Transverse colon (tissue), 4 donors: ENCODE measurements at places on chromosomes 12 and 14. TPM values are rescaled to one million over a fixed set of nuclear protein-coding genes. Genes with fewer than 3 reads are reported as not detected.

DNA sequence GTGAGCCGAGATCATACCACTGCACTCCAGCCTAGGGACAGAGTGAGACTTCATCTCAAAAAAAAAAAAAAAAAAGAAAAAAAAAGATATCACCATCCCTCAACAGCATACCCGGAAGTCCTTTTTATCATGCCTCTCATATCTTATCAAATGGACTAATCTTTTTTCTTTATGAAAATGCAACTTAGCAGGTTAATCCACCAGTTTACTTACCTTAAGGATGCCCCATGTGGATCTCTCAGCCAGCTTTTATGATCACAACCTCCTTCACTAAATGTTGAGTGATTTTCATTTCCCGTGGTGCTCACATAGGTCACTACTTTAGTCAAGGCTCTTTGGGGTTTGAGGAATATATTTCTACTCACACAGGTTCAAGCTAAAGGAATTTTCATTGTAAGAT, 248.8 kb upstream of the TBX3 start:
- no peaks in the 10 kb centered on the region for H3K4me1 ChIP-seq
- H3K4me3 ChIP-seq = no peak overlapping the region
- no peaks in the 10 kb centered on the region for H3K27me3 ChIP-seq
- no peak overlapping the region for H3K27ac ChIP-seq
- DNase-seq = no peak
- H3K36me3 ChIP-seq = no peaks in the 10 kb centered on the region

DNA sequence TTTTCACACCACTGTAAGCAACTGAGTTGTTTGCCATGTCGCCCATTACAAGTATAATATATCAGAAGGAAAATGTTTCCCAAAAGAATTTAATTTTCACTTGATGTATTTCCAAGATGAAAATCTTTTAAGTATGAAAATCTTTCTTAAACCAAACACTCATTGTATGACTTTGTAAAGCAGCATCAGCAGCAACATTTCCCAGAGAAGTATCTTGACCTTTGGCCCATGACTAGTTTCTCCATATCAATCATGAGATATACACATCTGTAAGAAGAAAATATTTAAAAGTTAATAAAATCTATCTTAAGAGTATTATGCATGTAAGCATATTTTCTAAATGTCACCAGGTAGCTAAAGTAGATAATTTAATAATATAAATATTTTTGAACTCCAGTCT, 52.8 kb downstream of the ATP2B1 start:
- H3K27me3 ChIP-seq = no peaks in the 10 kb centered on the region
- no peaks in the 10 kb centered on the region for H3K36me3 ChIP-seq
- DNase-seq = no peak
- H3K27ac ChIP-seq = no peak overlapping the region
- no peaks in the 10 kb centered on the region for H3K4me1 ChIP-seq
- H3K4me3 ChIP-seq = no peak overlapping the region

GRCh38 chr12:53324113-53324778, 2.8 kb upstream of the AAAS start:
- peaks cover 30% of the 10 kb centered on the region for H3K4me1 ChIP-seq
- peak overlapping the region; percentile 90 for H3K27ac ChIP-seq
- DNase-seq = peak; percentile 53
- H3K4me3 ChIP-seq = peak overlapping the region; percentile 9
- H3K36me3 ChIP-seq = no peaks in the 10 kb centered on the region
- peaks cover 30% of the 10 kb centered on the region for H3K27me3 ChIP-seq

The PEBP1 gene
- total RNA-seq = 124 TPM

- H3K36me3 ChIP-seq = no peaks in the 10 kb centered on the region
- H3K27ac ChIP-seq = peak overlapping the region; percentile 63
- peak; percentile 9 for DNase-seq
Measured at GRCh38 chr12:21831791-21832344, 57.4 kb upstream of the KCNJ8 start.

DNA sequence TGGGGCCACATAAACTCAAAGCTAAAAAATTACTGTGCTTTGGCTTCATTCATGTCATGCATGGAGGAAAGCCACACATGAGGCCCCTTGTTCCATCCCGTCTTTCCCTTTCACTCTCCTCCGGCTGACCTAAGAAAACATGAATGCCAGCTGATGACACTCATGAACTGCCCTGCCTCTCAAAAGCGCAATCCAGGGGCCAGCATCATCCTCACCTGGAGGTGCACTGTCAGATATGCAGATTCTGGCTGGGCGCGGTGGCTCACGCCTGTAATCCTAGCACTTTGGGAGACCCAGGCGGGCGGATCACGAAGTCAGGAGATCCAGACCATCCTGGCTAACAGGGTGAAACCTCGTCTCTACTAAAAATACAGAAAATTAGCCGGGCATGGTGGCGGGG, 116.1 kb upstream of the FOXN3 start:
- H3K27ac ChIP-seq = no peak overlapping the region
- peaks cover 12% of the 10 kb centered on the region for H3K4me1 ChIP-seq
- H3K36me3 ChIP-seq = no peaks in the 10 kb centered on the region

DNA sequence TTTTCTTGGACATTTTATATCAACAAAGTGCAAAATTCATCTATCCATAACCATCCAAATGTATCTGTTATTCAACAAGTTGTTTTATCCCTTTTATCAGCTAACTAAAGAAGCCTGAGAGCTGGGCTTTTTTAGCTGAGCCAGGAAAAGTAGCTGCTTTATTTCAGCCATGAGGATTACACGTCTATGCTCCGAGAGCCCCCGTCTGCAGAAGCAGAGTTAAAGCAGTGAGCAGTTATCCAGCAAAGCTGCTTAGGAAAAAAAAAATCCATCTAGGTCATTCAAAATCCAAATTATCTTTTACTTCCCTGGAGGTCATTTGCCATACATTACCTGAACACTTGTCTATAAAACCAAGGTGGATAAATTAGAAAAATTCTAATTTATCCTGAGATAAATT, 15.7 kb upstream of the HECTD1 start:
- H3K4me3 ChIP-seq = no peak overlapping the region
- no peak overlapping the region for H3K27ac ChIP-seq
- no peak for DNase-seq
- H3K36me3 ChIP-seq = no peaks in the 10 kb centered on the region
- H3K27me3 ChIP-seq = no peaks in the 10 kb centered on the region

DNA sequence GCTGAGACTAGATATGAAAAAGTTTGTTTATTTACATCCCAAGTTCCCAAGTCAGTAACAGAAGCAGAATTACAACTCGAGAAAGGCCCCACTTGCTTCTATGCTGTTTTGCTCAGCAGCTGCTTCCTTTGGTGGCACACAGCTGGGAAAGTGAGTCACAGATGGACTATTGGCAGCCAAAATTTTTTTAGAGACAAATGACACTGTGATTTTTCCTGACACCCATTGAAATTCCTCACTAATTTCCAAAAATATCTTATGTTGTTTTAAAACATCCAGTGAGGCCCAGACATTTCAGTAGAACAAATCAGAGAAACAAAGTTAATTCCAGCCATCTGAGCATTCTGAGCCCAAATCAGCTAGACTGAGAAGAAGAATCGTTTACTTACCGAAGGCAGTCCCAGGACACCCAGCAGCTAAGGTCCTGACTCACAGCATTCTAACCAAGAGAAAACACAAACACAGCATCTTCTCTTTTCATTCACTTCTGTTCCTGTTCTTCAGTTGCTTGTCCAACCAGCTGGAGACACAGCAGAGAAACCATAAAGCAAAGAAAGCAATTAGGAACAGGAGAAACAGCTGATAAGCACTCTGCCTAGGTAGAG, 188.3 kb downstream of the DAD1 start:
- H3K27ac ChIP-seq = no peak overlapping the region
- DNase-seq = no peak
- H3K4me3 ChIP-seq = no peak overlapping the region
- no peaks in the 10 kb centered on the region for H3K4me1 ChIP-seq
- H3K27me3 ChIP-seq = no peaks in the 10 kb centered on the region

DNA sequence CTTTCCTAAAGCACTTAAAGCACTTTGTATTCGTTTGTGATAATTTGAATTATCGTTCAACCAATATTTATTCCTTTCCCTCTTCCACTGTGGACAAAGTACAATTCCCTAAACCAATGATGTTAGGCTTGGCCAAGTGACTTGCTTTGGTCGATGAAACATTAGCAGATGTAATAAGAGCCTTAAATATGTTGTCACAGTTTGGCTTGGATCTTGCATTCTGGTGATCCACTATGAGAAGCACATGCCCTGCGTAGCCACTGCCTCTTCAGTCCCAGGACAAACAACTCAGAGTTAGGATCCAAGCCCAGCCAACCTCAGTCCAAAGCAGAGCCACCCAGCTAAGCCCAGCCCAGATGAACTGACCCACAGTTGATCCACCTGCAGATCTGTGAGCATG, 8.4 kb upstream of the C12orf75 start:
- no peaks in the 10 kb centered on the region for H3K27me3 ChIP-seq
- DNase-seq = no peak
- no peaks in the 10 kb centered on the region for H3K36me3 ChIP-seq
- peaks cover 20% of the 10 kb centered on the region for H3K4me1 ChIP-seq

DNA sequence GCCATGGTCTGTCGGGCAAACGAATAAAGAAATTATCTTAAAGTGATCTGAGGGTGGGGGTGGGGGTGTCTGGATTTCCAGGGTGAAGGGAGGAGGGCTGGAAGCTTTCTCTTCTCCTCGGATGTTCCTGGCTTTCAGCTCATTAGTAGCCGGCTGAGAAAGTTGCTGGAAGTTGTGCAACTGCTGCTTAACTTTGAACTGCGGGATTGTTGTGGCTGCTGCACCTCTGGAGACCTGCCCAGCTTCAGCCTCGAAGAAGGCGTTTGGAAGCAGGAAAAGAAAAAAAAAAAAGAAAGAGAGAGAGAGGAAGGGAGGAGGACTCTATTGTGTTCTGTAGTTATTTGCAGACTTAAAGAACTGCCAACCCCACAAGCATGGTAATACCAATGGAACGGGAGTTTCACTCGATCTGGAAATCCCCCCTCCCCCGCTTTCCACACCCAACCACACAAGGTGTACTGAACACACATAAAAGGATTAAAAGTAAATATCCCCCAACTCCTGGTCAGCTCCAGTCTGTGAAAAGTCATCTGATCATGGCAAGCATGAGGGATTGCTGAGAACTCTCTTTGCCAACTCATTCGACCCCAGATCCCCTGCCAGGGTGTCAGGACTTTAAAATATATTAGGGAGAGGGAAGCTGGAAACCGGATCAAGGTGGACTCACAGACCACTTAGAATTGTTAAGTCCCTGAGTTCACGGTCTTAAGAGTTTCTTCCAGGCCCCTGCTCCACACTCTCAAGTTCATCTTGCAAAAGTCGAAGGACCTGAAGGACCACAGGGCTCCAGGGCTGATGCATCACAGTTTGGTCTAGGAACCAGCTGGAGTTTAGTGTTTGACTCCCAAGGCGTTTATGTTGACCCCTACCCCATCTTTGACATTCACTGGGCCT, at the start of gene RASSF9:
TSS of gene RASSF9 (minus strand) at position 213 of the 894 bp plus-strand sequence. CDS start at position 5, 208 bp downstream.
- H3K4me1 ChIP-seq = no peaks in the 10 kb centered on the region
- no peaks in the 10 kb centered on the region for H3K36me3 ChIP-seq
- peak within 1 kb of the TSS; percentile 42 for H3K27ac ChIP-seq
- DNase-seq = peak; percentile 55
- H3K27me3 ChIP-seq = no peaks in the 10 kb centered on the region
- H3K4me3 ChIP-seq = peak within 1 kb of the TSS; percentile 20

The LRRC9 gene
- total RNA-seq = not detected
